Fibroblast of mammary gland (primary cell): ENCODE measurements at places on chromosomes 12 and 14.

DNA sequence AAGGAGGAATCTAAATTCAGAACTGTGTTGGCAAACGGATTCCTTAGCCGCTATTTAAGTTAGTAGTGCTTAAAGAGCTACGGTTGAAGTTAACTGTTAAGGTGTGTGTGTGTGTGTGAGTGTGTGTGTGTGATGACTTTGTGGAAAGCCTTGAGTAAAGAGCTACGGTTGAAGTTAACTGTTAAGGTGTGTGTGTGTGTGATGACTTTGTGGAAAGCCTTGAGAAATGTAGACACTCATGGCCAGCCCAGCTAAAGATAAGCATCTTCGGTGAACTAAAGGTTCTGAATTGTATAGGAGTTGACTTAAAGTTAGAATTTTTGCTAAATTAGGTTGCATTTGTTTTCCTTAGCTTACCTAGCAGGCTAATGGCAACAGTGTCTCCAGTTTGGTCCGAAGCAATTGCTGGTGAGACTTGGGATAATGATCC is 1.4 kb downstream of the KTN1 start:
- DNase-seq = no peak

DNA sequence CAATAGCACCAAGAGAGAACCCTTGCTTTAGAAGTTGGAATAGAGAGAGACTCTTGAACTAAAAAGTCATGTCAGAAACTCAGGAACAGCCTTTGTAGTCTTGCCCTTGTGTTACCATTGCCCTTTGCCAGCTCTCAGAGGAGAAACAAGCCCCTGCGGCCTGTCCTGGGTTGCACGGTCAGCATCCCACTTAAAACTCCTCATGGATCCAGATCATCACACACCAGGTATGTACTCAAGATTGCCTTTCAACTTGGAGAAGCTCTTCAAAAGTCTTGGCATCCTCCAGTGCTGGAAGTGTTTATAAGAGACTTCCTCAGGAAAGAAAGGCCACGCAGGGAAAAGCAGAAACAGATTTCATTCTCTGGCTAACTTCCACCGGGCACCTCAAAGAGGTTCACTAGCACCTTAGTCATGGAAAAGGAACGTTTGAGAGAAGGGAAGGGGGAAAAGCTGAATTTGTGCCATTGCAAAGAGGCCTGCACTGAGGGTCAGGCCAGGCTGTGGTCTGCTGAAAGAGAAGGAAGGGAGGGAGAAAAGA is 594.2 kb downstream of the MED13L start:
- no peak for DNase-seq

DNA sequence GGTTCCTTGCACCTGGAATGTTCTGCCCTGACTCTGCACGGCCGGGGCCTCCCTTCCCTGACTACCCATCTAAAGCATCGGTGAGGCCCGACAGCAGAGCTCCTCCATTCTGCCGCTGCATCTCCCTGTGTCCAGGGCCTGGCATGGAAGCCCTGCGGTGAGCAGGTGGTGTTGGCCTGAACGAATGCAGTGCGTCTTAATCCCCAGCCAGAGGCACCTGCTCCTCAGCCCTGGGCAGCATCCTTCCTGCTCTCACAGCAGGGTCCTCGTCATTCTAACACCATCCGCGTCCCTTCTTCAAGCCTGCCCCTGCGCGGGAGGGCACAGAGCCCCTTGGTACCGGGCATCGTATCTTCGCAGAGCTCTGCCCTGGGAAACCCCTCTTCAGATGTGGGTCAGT is 15.4 kb downstream of the BEGAIN start:
- no peak for DNase-seq

GRCh38 chr14:36022765-36023410 is 153.6 kb downstream of the PTCSC3 start:
- no peak for DNase-seq

GRCh38 chr14:99201351-99202073 is 70.5 kb downstream of the BCL11B start:
- no peak for DNase-seq

- DNase-seq = no peak
Measured at GRCh38 chr12:8058506-8058905, 7.7 kb downstream of the C3AR1 start.

- DNase-seq = no peak
Measured at GRCh38 chr14:103485504-103485903, 37.1 kb downstream of the CKB start.

DNA sequence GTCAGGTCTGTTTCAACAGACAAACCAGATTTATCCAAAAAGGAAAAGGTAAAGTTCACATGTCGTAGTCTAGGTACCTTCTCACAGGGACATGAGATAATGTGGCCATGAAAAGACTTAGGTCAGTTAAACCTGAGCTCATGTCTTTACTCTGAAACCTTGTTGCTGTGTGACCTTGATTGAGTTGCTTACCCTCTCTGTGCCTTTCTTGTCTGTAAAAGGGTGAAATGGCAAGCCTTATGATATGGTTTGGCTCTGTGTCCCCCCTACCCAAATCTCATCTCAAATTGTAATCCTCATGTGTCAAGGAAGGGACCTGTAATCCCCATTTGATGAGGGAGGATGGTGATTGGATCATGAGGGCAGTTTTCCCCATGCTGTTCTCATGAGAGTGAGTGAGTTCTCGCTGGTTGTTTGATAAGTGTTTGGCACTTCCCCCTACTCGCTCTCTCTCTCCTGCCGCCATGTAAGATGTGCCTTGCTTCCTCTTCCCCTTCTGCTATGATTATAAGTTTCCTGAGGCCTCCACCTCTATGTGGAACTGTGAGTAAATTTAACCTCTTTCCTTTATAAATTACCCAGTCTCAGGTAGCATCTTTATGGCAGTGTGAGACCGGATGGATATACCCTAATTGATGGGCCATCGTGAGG is 299.8 kb downstream of the ADGRD1 start:
- DNase-seq = no peak

- DNase-seq = no peak
Measured at GRCh38 chr12:47991106-47992061, 12.9 kb downstream of the COL2A1 start.
